ENCODE measurements at places on chromosomes 6 and 20.

GRCh38 chr20:50968289-50968688 lies 9.7 kb downstream of the MOCS3 start:
- no peak for DNase-seq

DNA sequence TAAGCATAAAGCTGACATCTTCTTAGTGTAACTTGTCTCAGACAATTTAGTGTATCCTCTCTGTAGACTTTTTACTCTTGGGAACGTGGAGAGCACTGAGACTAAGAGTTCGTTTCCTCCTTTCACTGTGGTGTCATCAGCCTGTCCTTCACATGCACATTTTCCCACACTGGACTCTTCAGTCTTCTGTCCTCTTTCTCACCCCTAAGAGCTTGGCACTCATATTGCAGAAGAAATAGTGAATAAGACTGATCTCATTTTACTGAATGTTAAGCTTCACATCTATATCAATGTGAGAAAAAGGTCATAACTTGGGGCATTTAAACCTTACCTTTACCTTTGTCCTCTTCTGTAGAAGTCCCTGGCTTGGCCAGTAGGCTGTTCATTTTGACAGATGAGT lies 25.6 kb downstream of the FUCA2 start:
- DNase-seq = no peak

DNA sequence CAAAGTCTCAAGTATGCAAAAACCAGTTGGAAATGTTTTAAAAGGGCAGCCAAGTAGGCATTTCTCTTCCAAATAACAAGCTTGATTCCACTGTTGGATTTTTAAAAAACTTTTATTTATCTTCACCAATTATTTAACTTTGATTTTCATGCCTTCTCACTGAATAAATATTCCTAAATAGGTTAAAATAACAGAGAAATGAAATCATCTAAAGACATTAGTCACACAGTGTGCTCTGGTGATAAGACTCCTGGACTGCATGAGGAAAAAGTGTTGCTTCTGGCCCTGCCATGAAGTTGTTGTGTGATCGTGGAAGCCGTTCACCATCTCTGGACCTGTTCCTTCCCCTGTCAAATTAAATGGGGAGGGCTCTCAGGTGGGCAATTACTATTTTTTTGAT lies 33.8 kb upstream of the IGF2R start:
- DNase-seq = no peak

DNA sequence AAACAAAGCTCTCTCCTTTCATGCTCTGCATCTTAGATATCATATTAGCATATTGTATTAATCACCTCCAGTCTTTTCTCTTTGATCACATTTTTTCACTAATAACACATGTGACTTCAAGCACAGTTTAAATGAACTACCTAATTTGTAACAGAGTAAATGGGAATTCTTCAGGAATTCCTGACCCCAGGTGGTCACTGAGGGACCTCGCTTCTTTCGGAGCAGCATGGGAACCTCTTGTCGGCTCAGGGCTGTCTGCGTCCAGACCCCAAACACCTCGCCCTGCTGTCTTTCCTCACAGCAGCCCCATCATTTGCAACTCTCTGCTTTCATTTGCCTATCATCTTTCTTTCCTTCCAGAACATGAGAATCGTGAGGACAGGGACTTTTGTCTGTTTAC lies 103.5 kb downstream of the DACT2 start:
- DNase-seq = no peak

All from Kasumi-1 (cell line).